ENCODE measurements at places on chromosomes 7 and 10.

DNA sequence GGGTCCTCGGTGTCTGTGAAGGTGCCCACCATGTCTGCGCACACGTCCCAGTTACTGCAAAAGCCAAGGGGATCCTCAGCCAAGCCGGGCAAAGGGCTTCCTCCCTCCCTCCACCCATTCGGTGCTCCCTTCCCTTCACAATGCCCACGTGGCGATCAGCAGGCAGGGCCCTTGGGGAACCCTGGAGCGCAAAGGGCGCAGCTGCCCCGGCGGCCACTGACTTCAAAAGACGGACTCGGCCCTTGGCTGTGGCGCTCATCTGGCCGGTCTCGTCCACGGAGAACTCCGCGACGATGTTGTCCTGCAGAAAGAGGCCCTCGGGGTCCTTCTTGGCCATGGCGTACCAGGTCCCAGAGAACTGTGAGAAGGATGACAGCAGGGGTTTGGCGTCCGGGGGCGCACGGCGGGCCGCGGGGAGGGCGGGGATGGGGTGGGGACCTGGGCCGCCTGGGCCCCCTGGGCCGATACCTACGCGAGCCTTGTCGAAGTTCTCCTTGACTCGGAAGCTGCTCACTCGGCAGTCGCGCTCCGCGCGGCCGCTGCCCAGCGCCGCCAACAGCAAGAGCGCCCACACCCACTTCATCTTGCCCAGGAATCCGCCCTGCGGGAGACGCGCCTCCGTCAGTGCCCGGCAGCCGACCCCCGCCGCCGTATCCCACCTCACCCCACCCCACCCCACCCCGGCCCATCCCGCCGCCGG, 439 bp downstream of the RBP4 start:
- DNase-seq = no peak

DNA sequence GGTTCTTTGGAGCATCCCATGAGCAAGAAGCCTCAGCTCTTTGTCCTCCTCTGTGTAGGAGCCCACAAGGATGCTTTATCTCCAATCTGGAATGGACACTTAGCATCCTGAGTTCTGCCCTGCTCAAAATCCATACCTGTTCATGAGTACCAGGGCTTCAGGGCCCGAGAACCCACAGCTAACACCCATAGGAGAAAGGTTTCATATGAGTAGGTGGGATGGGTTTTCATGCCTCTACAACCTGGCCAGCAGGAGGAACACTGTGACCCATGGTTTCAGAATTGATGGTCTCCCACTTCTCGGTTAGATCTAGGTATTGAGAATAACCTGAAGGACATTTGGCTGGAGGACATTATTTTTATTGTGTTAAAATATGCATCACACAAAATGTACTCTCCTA, 57.8 kb downstream of the TBXAS1 start:
- DNase-seq = no peak

DNA sequence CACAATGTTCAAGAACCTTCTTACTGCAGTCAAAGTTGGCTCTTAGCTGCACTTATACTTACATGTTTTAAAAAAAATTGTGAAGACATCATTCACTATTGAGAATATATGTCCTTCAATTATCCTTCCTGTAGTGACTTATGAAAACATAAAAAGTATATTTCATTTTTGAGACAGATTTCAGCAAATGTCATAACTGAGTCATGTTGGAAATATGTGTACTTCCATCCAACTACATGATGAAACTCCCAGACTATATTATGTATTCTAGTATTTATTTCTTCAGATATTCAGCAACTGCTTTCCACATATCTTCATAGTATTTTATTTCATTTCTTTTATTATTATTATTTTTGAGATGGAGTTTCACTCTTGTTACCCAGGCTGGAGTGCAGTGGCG, 160.2 kb downstream of the ARHGAP12 start:
- no peak for DNase-seq

GRCh38 chr7:157013602-157014549, 3.4 kb upstream of the MNX1 start:
- DNase-seq = no peak

GRCh38 chr7:33497051-33497450, 367.7 kb downstream of the BBS9 start:
- no peak for DNase-seq

GRCh38 chr7:53111031-53111430, 75.6 kb downstream of the POM121L12 start:
- DNase-seq = no peak

DNA sequence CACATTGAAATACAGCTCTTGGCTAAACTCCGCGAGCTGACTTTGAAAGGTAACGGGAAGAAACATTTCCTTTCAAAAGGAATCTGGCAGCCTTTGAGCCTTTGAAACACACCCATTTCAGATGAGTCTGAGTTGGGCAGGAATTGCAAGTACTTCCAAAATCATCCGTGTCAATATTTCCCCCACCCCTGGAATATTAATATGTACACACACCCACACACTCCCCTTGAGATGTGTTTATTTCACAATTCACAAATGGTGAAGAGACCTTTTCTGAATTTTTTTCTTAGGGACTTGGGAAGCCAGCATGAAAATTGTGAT, 438.7 kb upstream of the NRP1 start:
- no peak for DNase-seq

DNA sequence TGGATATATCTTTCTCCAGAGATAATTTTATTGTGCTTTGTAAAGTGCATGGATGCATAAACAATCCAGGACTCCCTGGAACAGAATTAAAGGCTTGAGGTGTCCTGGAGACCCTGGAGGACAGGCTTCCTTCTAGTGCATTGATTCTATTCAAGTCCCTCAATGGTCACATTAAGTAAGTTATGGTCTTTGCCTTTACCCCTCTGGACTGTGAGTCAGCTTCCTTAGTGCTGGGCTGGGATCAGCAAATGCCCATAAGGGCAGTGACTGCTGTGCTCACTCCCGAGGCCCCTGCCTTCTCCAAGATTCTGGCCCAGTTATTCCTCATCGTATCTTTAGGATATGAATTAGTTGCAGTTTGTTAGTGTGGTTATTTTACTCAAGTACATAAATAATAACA, 178.7 kb upstream of the PRSS58 start:
- DNase-seq = no peak

DNA sequence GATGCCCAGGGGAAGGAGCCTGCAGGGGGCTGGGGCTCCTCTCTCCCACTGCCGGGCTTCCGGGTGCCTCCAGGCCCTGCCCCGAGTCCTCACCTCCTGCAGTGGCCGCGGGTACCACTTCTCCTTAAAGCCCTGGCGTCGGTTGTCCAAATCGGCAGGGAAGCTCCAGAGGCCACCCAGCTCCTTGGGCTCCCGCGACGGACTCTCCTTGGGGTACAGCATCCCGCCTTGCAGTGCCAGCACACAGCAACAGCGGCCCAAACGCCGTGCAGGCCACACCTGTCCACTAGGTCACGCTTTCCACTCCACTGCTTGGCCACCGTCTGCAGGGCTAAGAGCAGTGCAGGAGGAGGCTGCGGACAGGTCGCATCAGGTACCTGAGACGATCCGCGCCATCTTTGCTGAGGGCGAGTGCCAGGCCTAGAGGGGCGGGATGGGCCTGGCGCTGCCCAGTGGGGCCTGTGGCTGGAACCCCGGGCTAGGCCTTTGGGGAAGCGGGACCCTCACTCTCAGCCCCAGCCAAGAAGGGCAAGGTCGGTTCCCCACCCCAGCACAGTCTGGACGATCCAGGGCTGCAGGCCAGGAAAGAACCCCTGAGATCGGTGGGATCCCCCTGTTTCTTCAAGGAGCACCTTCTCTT, 47.7 kb upstream of the ZNF479 start:
- no peak for DNase-seq
